ENCODE measurements at places on chromosomes 3 and 15.

GRCh38 chr15:64144192-64144564 lies 7.4 kb upstream of the SNX22 start:
- no peak for DNase-seq

GRCh38 chr3:151567477-151567876 lies 106.6 kb upstream of the IGSF10 start:
- DNase-seq, result no peak

- DNase-seq, result no peak
These were observed 136.4 kb upstream of the IL12A start for GRCh38 chr3:159852266-159852665.

DNA sequence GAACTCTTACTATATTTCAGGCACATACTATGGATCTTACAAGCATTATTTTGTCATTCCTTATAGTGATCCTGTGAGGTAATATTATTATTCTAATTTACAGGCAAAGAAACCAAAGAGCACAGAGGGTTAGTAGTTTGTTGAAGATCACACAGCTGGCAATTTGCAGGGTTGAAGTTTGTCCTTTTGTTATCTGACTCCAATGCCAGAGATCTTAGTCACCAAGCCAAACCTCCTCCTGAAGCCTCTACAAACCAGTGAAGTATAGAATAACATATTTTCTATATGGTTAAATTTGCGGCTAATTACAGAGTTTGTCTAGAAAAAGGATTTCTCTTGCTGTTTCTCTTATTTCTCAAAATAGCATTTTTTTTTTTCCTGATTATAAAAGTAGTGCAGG lies 11.2 kb downstream of the ISLR2 start:
- no peak for DNase-seq

DNA sequence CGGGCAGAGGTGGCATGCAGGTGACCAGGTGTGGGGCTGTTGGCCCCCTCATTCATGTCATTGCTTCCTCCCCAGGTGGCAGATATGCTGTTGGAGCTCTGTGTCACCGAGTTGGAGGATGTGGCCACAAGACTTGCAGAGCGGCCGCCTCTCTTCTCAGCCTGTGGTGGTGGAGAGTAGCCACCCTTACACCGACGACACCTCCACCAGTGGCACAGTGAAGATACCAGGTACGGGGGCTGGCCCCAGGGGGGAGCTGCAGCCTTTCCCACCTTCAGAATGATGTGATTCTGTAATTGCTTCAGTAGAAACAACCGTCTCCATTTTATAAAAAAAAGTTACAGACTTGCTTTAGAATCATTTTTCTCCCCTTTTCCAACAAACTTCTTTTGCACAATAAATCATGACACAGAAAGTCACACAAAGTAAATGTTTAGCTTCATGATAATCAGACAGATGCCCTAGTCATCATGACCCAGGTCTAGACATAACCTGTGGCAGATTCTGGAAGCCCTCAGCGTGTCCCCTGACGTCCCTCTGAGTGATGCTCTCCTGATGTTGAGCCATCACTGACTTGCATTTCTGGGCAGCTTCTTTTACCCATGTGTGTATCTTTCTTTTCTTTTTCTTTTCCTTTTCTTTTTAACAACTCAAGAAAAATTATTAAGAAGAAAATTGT lies 76.0 kb upstream of the FAN1 start:
- DNase-seq, result no peak

- no peak for DNase-seq
These were observed 5.7 kb upstream of the KLHL24 start for GRCh38 chr3:183629546-183630301.

- DNase-seq, result no peak
These were observed 13.6 kb downstream of the ZKSCAN7 start for GRCh38 chr3:44568561-44568960.

DNA sequence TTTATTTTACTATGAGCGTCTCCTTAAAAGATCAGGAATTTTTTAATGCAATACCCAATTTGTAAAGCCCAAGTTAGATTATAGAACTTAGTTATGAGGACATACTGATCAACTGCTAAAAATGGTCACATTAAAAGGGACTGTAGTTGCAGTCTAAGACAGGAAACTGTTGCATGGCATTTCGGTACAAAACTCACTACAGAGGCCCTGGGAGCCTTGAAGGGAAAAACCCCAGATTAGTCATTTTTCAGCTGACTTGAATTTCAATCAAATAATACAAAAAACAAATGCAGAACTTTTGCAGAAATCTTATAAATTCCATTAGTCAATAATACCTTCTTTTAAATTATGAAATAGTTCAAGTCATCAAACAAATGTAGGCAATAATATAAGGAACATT lies 6.9 kb upstream of the PTX3 start:
- no peak for DNase-seq

DNA sequence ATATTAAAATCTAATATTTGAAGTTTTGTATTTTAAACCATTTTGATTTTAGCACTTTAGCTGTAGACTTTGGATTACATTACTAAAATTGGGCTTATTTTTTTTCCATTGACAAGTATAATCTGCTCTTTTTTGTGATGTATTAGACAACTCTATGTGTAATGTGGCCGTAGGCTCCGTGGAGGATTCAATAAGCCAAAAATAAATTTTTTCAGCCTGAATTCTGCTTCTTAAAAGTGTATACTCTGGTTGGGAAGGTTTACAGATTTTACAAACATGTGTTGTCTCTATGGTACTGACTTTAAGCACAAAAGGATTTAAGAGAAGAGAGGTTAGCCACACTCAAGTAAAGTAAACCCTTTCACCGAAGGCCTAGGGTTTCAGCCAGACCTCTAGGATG lies 110.8 kb downstream of the PLCL2 start:
- no peak for DNase-seq

GRCh38 chr3:37662785-37663184 lies 198.9 kb upstream of the CTDSPL start:
- no peak for DNase-seq

DNA sequence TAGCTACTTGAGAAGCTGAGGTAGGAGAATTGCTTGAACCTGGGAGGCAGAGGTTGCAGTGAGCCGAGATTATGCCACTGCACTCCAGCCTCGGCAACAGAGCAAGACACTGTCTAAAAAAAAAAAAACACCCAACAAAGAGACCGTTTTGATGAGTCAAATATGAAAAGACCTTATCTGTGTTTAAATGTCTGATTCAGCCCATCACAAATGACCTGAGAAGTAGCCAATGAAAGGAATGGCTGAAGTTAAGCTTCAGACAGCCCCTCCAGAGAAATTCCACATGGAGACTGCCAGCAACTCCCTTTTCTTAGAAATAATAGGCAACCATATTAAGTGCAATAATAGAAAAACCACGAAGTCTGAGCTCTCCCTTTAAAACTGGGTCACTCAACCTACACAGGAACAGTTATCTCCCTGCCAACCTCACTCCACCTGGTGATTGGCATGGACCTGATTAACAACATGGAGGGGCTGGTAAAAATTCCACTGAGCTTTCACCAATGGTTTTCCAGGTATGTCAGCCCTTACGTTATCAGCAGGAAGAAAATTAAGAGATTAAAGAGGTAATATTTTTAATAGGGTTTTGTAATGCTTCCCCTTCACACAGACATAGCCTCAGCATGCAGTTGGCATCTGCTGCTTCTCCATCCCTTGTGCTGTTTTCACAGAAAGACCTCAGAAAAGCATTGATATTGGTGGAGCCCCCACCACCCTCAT lies 238.1 kb upstream of the STT3B start:
- DNase-seq, result no peak

- DNase-seq, result no peak
These were observed 20.7 kb downstream of the TIMP4 start for GRCh38 chr3:12138044-12138443.
